Central memory CD4-positive, alpha-beta T cell (primary cell): ENCODE measurements at places on chromosomes 6 and 20.
A peak's percentile ranks its signal among the peaks of the same experiment; 100 is the strongest.

DNA sequence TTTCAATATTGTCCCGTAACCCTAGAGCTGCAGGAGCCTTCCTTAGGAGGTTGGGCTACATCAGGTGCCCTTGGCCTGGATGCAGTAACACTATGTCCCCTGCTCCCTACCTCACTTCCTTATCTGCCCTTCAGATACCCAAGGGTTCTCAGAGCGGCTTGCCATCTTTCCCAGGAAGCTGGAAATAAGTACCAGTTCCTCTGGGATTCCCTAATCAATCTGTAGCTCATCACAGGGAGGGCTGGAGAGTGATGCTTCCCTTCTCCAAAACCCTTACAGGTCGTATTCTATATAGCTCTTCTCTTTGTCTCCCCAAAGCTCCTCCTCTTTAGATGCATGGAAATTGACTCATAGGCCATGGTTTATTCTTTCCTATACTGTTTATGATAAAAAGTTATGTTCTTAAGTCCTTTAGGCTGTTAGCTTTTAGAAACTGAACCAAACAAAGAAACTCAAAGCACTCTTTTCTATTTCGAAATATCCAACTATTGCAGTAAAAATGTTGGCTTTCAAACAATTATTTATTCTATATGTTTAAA, 4.2 kb downstream of the MYCT1 start:
- DNase-seq: no peak

DNA sequence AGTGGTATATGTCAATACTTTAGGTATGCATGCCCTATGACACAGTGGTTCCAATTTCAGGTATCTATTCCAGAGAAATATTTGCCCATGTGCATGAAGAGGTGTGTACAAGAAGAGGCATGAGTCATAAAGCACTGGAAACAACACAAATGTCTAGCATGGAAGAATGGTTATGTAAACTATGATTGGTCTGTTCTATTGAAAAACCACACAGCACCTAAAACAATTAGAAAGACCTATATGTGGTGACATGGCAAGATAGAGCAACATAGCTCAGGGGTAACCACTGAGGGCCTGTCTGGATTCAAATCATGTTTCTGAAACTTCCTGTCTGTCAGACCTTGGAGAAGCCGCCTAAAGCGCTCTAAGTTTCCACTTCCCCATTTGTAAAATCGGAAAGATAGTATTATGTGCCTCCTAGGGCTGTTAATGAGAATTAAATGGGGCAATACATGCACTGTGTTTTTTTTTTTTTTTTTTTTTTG, 76.0 kb upstream of the SHLD1 start:
- peak; percentile 4 for DNase-seq

DNA sequence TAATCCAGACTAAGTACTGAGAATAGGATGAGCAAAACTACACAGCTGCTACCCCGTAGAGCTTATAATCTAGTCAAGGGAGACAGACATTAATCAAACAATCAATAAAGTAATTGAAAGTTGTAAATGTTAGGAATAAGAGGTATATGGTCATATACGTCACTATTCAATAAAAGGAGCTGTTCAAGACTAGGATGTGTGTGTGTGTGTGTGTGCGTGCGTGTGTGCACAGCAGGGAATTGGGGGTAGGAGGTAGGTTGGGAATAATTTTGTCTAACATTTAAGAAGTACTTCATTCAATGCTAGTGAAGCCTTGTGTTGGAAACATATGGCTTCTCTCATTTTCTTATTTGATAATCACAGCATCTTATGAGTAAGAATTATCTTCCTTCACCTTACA, 41.8 kb downstream of the SESN1 start:
- DNase-seq: no peak

DNA sequence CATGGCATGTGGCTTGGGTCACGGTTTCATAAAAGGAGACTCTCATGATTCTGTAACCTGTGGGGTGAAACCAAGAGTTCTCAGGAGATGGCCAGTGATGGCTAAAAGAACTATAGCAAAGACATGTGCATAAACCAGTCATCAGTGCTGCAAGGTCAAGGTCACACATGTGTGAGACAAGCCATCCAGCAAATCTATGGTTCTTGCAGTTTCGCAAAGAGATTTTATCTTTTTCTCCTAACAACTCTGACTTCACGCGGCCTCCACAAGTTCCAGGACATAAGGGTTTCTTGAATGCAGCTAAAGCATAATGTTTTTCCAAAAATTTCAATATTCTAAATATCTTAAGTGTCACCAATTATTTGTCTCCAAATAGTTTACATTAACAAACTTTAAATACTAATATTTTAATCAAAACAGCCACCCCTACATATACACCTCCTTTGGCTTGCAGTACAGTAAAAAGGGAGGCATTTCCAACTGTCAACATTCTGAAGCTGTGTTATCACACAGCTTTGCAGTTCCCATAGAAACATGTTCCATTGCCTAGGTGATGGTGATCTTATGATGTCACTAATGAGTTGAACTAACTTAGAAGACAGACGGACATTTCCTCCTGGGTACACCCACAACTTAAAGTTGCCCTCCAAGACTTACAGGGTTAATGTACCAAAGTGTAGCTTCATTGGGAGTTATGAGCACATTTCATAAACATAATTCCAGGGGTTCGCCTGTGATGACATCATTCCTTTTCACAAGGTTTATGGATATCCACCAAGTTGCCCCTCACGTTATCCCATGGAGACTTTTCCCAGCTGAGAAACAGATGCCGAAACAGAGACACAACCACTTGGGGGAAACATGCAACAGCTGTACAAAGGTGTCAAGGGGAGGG, 250.9 kb upstream of the PDE10A start:
- no peak for DNase-seq

DNA sequence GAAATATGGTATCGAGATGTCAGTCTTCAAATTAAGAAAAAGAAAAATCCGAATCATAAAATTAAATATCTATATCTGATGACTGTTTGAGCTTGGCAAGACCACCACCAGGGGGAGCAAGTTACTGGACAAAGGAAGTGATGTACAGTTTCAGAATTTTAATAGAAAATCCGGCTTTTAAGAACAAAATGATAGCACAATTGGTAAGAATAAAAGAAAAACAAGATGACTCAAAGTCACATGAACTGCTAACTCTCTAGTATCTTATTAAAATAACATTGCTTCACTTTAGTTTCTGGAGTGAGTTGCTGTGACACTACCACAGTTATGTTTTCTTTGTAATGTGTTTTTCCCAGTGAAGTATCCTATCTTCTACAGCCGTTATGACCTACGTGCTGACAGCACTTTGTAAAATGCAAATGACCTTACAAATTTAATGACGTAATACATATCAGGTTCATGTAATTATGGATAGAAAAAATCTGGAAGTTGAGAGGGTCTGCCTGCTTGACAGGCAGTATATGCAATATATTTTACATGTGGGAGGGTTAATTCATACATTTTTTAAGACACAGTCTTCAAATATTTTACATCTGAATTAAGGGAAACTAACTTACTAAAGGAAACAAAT, 405.3 kb upstream of the HS3ST5 start:
- no peak for DNase-seq

- DNase-seq: no peak
Measured at GRCh38 chr6:88964509-88964908, 1.1 kb upstream of the RNGTT start.

DNA sequence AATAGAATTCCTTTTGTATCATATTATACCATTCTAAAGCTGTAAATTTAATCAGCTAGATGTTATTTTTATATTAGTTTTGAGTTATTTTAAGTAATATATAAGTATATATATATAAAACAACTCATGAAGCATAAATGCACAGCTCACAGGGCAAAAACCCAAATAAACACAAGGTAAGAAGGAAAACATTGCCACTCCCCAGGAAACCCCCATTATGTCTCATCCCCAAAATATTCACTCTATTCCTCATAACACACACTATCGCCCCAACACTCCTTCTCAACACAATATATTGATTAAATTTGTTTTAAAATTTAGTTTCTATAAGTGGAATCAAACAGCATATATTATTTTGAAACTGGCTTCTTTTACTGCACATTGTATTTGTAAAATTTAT, 98.6 kb upstream of the FAM83B start:
- no peak for DNase-seq

DNA sequence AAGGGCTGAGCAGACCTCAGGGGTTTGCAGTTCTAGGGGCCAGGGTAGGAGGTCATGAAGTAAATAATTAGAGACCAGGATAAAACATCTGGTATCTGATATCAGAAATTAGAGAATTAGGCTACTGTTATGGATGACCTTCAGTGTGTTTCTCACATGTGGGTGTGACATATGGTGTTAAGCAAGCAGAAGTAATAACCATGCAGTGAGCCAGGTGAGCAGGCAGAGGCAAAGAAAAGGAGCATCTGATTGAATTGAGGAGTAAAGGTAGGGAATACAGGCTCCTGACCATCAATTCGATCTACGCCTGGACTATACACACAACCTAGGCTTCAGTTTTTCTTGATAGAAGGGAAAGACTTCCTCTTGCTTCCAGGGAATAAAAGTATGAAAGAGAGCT, 34.7 kb upstream of the MAP3K7 start:
- no peak for DNase-seq

GRCh38 chr6:169725125-169726048, 1.1 kb upstream of the PHF10 start:
- DNase-seq: no peak

- no peak for DNase-seq
Measured at GRCh38 chr6:159455700-159456274, 237.3 kb downstream of the SOD2 start.

- no peak for DNase-seq
Measured at GRCh38 chr6:122568797-122569221, 41.4 kb upstream of the PKIB start.

DNA sequence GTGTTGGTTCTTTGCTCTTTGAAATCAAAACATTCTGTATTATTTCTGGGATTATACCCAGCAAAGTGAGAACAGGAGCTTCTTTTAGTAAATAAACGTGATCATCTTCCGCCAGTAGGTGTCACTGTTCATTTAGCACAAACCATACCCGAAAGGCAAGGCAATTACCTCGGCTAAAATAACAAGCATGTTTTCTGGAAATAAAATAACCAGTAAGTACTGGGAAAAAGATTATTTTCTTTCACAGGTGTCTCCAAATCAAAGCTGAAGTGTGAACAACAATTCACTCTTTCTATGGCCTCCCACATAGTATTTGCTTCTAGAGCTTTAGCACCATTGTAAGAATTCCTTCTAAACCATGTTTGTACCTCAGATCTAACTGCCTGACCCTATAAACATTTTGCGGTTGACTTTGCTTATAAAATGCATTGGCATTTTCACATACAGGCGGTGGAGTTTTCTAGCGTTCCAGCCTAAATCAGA, 144.6 kb upstream of the AGPAT4 start:
- peak; percentile 26 for DNase-seq

- peak; percentile 94 for DNase-seq
Measured at GRCh38 chr20:30376767-30377658, 880.5 kb upstream of the DEFB115 start.

GRCh38 chr6:30781395-30781742, 37.0 kb upstream of the IER3 start:
- no peak for DNase-seq

DNA sequence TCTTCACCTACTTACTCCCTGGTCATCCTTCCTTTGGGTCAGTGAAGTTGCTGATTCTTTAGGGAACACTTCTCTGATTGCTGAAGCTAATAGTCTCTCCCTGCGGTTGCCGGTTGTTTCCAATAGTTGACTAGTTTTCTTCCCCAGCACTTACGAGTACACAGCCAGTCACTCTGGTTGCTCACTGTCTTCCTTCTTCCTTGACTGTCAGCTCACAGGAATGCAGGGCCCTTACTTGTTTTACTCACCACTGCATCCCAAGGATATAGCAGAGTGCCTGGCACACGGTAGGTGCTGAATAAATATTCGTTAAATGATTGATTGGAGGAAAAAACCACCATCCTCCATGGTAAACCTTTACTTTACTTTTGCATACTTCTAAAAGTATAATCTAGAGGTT, 345.0 kb downstream of the QKI start:
- DNase-seq: no peak

- no peak for DNase-seq
Measured at GRCh38 chr6:137850816-137851602, 16.1 kb upstream of the TNFAIP3 start.

- DNase-seq: no peak
Measured at GRCh38 chr6:44868910-44869309, 459.2 kb upstream of the RUNX2 start.

DNA sequence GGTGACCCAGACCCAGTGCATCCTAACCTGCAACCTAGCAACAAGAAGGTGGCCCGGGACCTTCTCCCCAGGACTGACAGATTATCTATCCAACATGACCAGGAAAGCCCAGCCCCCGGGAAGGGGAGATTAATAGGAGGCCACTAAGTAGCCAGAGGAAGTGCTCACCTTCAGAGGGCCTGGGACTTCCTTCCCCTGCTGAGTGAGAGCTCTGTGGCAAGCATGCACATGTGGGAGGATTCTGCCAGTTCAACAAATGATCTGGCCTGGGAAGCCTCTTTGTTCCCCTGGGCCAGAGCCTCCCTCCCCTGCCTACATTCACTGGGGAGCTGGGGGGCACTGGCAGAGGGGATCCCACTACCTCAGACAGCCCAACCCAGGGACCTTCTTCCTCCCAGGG, 39.6 kb downstream of the SHLD1 start:
- DNase-seq: no peak

DNA sequence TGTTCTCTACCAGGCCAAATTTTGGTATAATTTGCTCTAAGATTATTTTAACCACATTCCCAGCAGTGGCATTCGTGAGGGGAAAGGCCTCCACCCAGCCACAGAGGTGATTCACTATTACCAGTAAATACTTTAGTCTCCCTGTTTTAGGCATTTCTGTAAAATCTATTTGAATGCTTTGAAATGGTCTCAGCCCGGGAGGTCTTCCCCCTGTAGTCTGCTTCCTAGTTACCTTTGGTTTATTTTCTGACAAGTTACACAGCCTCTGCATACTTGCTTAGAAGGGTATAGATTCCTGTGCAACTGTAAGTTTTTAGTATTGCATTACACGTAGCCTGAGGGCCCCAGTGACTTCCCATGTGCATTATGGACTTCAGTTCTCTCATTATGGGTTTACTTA, 248.7 kb downstream of the C6orf118 start:
- no peak for DNase-seq

DNA sequence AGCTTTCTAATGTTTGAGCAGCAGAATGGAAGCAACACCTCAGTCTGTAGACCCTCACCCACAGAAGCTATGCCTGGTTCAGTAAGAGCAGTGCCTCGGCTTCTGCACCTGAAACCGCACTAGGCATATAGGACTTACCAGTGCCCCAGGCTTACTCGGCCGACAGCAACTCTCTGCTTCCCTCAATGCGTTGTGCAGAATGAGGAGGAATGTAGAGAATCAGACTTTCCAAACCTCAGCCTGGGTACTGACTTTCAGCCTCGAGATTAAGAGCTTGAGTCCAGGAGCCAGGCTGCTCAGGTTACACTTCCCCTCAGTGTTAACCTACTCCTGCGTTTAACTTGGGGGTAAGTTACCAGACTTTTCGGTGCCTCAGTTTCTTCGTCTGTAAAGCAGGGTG, 8.6 kb downstream of the EYA2 start:
- no peak for DNase-seq
